Smooth muscle cell of the brain vasculature (primary cell): ENCODE measurements at places on chromosomes 2 and 18.
A peak's percentile ranks its signal among the peaks of the same experiment; 100 is the strongest.

DNA sequence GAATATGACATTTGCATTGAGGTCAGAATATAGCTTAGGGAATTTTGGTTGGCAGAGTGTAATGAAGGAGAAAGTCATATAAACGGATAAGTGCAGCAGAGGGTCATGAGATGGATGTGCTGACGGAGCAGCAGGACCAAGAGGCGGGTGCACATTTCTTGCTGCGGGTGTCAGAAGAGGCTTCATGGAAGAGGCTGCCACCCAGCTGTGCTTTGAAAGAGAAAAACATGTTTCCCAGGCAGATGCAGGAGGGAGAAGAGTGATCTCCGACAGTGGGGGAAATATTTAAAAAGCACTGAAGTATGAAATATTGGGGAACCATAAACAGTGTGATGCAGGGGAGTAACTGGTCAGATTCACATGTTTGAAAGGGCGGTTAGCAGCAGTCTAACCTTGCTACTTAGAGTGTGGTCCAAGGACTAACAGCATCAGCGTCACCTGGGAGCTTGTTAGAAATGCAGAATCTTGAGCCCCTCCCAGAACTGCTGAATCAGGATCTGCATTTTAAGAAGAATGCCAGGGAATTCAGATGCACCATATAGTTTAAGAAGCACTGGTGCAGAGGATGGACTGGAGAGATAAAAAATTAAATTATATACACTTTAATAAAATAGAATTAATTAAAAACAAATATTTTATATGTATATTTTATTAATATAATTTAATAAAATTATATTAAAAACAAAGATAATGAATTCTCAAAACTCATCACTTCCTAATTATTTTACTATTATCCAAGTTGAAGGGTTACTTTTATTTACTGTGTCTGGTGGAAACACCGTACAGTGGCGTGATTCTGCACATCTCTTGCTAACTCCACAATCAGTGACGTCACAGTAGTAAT, 36.1 kb upstream of the SCYGR1 start:
- no peak for DNase-seq

GRCh38 chr2:147718831-147719230, 126.0 kb upstream of the ACVR2A start:
- DNase-seq = no peak

- no peak for DNase-seq
Measured at GRCh38 chr18:48843162-48843561, 107.6 kb downstream of the SMAD7 start.

- no peak for DNase-seq
Measured at GRCh38 chr2:143312441-143312840, 183.2 kb downstream of the ARHGAP15 start.

GRCh38 chr2:205347899-205348298, 334.4 kb upstream of the NRP2 start:
- DNase-seq = no peak

GRCh38 chr2:25885933-25886332, 7.6 kb upstream of the ASXL2 start:
- no peak for DNase-seq

- DNase-seq = no peak
Measured at GRCh38 chr2:200379481-200380090, 73.1 kb downstream of the SPATS2L start.

DNA sequence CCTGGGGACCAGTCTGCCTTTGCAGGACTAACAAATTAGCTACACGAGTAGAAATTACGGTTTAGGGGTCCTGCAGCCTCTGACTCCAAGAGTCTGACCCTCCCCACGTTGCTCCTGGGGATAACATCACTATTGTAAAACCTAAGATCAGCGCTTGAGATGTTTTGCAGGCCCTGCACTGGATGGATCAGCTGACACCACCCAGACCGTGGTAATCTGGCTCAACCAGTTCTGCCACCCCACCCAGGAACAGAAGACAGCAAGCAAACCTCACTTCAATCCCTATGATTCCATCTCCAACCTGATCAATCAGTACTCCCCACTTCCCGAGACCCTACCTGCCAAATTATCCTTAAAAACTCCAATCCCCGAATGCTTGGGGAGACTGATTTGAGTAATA, 31.7 kb downstream of the NGEF start:
- no peak for DNase-seq

- no peak for DNase-seq
Measured at GRCh38 chr18:28177828-28178635, 1.1 kb upstream of the CDH2 start.

GRCh38 chr18:76436342-76436741, 58.7 kb downstream of the ZNF516 start:
- DNase-seq = no peak

GRCh38 chr2:47652061-47652690, 130.8 kb upstream of the MSH6 start:
- no peak for DNase-seq

DNA sequence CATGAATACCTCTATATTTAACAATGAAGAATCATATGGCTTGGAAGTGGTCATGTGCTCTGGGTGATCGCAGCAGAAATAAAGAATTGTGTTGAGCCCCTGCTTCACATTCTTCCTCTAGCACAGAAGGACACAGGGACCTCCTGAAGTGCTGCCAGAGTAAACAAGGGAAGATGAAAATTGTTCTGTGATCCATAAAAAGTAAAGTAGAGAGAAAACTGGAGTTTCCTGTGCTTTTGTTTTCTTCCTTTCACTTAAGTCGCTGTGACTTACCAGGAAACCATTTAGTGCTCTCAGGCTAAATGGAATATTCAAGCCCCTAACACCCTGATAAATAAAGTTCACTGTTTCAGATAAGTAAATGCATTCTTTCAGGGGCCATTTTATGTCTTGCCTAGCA, 1173.6 kb upstream of the CHAC2 start:
- DNase-seq = no peak

- DNase-seq = no peak
Measured at GRCh38 chr2:207711750-207712530, 500 bp downstream of the CCNYL1 start.

DNA sequence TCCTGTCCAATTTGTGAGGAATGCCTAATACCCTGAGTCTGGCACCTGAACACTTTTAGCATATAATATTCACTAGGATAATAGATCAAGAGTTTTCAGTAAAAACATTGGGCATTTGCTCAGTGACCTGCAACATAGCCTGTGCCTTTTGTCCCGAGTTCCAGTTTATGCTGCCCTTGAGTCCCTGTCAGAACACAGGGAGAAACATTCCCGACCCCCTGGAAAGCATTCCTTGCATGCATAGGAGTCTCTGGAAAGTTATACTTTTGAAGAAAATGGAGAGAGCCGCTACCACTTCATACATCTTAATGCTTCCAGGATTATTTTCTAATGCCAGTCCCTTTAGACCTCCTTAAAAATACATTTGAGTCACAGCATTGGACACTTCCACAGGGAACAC, 107.3 kb downstream of the PLCL1 start:
- no peak for DNase-seq

GRCh38 chr18:57784034-57784800, 18.9 kb downstream of the ATP8B1 start:
- no peak for DNase-seq

GRCh38 chr2:228801451-228801850, 469.6 kb downstream of the PID1 start:
- DNase-seq = no peak

- no peak for DNase-seq
Measured at GRCh38 chr2:78768016-78768415, 257.5 kb upstream of the REG3G start.

DNA sequence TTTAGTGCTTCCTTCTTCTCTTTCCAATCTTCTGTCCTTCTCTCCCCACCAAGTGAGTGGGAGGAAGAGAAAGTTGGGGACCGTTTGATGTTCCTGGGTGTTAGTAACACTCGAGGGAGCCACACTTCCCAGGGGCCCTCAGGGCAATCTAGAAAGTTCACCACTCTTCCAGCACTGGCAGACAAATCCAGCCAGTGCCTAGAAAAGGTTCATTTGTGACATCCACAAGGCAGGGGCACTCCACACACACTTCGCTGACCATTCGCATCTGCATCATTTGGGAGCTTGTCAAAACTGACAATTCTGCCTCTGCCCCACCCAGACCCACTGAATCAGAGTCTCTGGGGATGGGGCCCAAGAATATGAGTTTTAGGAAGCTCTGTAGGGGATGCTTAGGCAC, 86.8 kb upstream of the ST3GAL5 start:
- no peak for DNase-seq

GRCh38 chr2:123901256-123901655, 123.8 kb upstream of the CNTNAP5 start:
- DNase-seq = no peak

GRCh38 chr2:219523031-219523671, 8.9 kb downstream of the ASIC4 start:
- no peak for DNase-seq

DNA sequence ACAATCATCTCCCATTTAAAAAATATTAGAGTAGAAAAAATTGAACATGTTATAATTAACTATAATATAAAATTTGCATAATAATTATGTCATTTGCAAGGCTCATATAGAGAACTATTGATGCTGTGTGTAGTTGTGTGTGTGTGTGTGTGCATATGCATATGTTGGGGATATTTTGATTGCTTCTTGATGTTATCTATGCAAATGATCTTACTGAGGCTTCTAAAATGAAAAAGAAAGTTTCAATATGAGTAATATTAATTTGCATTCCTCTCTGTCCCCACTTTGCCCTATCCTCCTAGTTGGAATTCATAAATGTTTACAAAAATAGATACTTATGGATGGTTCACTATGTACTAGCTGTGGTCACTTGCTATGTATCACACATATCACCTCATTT, 523.3 kb downstream of the TRIB2 start:
- DNase-seq = no peak

- no peak for DNase-seq
Measured at GRCh38 chr2:37232131-37232933, 874 bp downstream of the NDUFAF7 start.

DNA sequence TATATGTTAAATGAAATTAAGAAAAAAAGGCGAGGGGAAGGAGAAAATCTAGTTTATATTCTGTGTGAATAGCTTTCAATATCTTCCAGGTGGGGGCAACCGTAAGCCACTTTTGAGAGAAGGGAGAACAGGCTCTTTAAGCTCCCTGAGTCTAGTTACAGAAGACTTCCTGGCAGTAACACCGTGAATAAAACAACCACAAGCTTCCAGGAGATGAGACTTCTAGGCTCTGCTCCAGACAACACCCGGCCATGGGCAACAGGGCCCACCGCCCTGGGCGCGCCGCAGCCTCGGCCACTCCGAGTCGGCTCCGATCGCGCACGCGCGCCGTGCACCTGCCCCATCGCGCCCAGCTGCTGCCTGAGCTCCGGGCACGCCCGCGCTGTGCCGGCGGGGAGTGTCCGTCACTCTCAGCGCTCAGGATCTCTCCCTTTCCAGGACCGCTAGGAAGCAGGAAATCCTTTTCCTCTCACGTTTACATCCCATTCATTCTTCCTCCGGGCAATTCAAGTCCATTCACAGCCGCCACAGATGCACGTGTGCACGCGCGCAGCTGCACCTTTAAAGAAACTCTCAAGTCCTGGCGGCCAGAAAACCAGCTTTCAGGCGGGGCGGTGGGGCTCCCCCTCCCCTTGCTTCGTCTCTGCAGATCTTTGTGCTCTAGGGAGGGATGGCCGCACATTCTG, 19.4 kb upstream of the PAX3 start:
- peak; percentile 15 for DNase-seq

GRCh38 chr2:217060951-217061547, 201.2 kb upstream of the TNP1 start:
- no peak for DNase-seq

GRCh38 chr2:104685591-104685990, 168.3 kb upstream of the POU3F3 start:
- no peak for DNase-seq

- DNase-seq = no peak
Measured at GRCh38 chr18:4360221-4360715, 94.8 kb downstream of the DLGAP1 start.

DNA sequence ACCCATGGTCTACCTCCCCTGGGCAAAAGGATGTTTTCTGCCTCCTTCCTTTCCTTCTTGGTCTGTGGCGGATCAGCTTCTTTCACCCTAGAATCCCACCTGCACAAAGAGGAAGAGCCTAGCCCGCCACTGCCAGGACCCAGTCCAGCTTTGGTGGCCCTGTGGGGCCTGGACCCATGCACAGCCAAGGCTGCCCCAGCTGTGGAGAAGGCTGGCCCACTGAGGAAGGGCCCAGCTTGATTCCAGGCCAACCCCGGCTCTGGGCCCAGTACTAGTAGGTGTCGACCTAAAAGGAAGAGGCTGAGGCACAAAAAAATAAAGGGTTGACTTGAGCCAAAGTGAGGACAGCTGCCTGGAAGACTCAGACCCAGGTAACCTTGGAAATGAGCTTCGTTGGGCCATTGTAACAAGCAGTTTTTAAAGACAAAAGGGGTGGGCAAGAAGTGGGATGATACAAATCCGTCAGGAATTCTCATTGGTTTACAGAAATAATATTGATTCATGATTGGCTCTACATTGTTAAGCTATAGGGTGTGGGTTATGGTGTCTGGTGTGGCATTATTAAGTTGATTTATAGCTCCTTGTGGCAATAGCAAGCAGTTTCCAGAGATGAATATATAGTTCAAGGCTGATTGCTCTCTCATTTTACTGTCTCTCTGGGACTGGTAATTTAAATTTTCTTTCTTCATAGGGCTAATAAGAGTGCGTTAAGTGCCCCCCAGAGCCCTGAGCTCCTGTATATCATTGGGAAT, 29.8 kb upstream of the MAL start:
- DNase-seq = no peak

DNA sequence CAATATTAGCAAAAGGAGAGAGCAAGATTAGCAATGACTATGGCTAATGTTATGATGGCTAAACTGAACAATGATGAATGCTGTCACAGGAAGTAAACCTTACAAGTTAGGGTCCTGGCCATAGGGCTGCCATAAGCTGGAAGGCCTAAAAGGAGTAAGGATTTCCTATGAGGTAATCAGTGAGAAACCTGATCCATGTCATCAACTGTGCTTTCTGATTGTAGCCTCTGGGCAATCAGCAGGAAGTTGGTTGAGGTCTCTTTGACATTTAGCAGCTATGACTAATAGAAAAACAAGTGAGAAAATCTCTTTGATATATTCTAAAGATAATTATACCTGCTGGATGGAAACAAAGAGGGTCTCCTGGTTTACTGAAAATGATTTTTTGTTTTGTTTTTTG, 193.0 kb downstream of the RAB3GAP1 start:
- DNase-seq = no peak

DNA sequence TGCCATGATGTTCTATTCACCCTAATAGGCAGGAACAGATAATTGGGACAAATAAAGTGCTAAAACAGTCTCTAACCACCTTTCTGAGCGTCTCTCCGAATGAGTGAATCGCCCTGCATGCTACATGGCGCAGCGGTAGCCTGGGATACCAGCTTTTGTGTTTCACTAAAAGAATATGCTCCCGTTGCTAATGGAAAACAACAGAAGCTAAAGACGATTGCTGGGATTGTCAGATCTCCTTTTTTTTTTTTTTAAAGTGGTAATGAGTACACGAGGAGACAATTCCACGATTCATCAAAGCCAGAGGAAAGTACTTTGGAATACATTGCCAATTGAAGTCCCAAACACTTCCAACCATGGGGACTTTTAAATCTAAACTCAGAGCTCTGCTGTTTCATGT, 1815.3 kb upstream of the CELF4 start:
- DNase-seq = no peak
